ENCODE measurements at places on chromosomes 2 and 18.

DNA sequence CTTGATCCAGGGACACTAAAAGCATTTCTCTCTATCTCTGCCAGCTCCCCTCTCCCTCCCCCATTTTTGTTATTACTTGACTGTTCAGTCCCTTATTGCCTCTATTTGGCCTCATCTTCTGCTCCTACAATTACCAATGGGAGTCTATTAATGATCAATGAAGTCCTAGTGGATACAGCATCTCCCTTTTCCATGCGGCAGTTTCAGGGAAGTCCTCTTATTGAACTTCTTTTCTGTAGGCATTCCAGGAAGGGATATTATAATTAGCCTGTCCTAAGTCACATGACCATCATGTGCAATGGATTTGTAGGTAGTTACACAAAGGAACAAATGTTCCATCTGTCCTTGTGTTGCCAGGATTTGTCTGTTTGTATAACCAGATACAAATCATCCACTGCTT is 495.1 kb upstream of the CNTNAP5 start:
- DNase-seq: no peak

- DNase-seq: no peak
Measured at GRCh38 chr2:158507679-158508078, 50.9 kb downstream of the PKP4 start.

DNA sequence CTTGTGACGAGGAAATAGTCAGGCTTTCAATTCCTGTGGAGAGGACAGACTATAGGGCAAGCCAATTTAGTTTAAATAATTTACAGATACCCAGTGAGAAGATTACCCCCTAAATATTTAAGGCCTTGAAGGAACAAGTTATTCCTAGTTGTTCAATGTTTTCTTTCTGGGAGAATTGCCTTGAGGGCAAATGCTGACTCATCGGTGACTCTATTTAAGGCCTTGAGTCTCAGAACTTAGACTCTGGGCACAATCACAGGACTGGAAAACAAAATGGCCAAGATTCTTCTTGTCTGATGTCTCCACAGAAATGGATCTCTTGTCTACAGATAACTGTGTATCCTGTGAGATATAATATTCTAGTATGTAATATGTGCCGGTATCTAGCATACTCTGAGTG is 467.1 kb downstream of the SUCLG1 start:
- DNase-seq: no peak

DNA sequence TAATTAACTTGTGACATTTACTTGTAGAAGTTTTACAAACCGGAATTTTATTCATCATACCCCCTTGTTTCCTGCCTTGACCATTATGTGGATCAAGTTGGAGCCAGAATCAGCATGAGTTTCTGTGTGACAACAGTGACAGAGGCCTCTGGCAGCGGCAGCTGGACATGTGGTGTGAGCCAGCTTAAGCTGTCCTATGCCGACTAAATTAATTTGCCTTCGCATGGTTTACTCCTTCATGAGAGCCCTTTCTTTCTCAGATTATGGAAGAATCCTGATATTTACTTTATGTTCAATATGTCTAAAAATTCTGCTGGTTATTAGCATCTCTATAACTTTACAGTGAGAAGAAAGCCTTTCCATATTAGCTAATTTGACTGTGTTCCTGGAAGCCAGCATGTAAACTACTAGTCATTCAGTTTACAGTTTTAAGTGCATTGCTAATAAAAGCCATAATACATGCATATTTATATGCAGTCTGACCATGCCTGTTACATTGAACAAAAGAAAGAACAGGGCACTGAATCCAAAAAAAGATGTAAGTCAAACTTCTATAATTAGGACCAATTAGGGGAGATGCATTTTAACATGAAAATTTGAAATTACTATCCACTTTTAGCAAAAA is 495.8 kb upstream of the ACVR2A start:
- no peak for DNase-seq

DNA sequence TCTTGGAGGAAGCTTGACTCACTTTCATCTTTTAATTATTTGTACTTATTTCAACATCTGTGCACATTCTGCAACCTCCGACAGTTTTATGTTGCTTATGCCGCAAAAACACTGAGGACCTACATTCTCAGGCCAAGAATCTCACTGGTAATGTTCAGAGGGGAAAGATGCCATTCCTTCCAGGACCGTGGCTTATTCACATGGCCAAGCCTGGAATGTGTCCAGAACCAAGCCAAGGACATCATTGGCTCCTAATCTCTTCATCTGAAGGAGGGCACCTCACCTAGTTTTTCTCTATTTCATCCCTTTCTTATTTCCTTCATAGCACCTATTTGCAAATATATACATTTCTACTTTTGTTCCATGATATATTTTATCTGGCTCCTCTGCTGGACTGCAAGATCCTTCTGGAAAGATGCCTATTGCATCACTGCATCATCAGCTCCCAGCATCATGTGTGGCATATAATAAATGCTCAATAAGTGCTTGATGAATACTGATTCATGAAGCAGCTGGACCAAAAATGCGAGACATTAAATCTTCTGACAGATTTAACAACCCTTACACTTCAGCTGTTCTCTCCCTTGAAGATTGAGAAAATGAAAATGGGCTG is 377.1 kb downstream of the TNS1 start:
- DNase-seq: no peak

GRCh38 chr2:120791243-120791961 is 55.7 kb downstream of the GLI2 start:
- DNase-seq: no peak

GRCh38 chr2:150880986-150881385 is 380.7 kb downstream of the RBM43 start:
- DNase-seq: no peak

GRCh38 chr2:118056165-118056534 is 32.1 kb upstream of the INSIG2 start:
- no peak for DNase-seq

DNA sequence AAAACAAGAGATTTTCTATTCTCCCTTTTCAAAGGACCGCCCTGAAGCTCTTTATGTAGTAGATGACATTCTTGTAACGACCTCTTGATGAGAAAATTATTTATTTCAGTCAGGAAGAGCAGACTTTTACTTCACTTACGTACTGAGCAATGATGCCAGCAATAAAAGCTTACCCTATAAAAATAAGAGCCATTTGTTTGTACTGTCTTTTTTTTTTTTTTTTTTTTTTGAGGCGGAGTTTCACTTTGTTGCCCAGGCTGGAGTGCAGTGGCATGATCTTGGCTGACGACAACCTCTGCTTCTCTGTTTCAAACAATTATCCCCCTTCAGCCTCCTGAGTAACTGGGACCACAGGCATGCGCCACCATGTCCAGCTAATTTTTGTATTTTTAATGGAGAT is 39.2 kb downstream of the CRIM1 start:
- DNase-seq: no peak

DNA sequence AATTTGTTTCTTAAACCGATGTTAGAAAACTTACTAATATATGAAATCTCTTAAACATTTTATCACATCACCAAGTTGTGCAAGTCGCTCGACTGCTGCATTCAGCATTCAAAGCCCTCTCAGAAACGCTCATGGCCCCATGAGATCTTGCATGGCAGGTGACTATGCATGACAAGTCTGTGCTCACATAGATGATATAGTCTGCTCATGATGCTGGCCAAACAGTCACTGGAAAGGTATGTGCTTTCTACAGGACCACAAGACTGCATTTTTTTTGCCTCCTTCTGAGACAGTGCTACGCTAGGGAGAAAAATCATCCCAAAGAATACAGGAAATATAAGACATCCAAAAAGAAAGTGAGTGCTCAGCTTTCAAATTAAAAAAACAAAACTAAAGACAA is 98.3 kb upstream of the ZBTB14 start:
- DNase-seq: no peak

DNA sequence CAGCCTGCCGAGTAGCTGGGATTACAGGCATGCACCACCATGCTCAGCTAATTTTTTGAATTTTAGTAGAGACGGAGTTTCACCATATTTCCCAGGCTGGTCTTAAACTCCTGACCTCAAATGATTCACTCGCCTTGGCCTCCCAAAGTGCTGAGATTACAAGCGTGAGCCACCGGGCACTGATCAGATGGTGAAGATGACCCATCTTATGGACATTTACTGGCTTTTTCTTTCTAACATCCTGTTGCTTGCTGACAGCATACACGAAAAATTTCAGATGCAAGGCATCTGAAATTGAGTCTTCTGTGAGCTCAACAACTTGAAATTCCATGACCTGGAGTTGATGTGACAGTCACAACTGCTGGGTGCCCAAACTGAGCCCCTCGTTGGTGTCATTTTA is 859.5 kb upstream of the CNTNAP5 start:
- no peak for DNase-seq

DNA sequence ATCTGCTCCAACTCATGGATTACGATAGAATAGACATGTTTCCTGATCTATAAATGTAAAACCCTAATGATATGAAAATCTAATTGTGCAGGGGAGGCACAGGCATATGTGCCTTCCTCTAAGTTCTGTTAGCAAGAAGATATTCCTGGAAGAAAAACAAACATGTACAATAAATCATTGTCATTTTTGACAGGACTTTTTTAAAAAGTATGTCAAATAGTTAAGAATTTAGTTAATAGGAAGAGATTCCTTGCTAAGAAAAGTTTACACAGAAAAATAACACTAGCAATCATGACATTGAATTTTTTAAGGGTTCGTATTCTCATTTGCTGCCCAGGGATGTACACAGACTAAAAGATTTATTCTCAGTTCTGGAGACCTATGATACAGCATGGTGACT is 15.3 kb upstream of the CREB1 start:
- no peak for DNase-seq

DNA sequence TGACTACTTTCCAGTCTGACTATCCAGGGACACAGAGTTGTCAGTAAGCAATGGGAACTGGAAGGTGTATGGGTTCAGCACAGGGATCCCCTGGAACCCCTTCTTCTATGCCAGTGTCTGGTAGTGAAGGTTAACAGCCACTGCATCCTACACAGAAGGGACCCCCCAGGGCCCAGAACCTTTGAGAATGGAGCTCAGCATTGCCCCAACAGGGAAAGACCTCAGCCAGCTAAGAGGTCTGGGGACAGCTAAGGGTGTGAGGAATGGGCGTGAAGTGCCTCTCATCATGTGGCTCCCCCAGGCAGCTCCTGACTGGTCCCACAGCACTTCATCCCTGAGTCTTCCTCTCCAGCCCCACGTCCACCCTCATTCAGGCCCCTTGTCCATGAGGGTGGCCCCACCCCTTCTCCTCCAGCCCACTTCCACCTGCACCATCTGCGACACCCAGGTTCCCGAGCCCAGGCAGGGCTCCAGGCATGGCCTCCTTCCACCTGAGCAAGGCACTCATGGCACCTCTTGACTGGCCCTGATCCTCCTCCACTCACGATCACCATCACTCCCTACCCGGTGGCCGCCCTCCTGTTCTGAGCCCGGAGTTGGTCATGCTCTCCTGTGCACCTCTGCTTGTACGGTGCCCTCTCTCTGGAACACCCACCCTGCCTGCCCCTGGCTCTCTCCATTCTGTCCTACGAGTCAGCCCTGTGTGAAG is 77.1 kb downstream of the SFXN5 start:
- DNase-seq: no peak

- no peak for DNase-seq
Measured at GRCh38 chr18:75204269-75204731, 4.6 kb downstream of the PTGR3 start.

DNA sequence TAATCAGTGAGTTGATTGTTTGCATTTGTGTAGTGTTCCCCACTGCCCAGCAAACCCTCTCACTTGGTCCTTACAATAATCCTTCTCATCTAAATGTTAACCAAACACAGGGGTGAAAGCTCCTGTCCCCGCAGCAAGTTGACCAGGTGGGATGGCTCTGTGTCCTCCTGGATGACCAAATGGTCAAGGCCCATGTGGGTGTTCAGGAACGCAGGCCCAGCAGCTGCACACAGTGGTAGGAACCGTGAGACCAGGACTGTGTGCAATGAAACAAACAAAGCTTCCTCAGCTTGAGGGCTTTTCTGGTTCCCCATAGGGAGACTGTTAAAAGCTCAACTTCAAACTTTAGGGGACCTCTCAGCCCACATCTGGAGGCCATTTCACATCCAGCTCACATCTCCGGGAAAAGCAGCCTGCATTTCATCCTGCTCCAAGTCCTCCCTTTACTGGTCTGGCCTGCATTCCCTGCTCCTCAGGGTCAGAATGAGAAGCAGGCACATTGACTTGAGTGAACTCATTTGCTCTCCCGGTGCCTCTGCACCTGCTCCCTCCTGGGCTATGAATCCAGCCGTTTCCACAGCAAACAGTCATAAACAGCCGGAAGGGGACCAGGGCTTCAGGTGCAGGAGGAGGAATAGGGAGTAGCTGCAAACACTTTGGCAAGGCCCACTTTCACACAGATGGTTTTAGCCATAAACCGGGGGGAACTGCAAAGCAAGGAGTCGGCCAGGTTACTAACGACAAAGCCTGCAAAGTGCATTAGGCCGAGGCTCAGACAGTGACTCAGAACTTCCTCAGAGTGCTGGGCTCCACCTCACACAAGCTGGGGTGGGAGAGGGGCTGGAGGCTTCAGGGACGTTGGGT is 144.7 kb downstream of the CAPN13 start:
- no peak for DNase-seq

DNA sequence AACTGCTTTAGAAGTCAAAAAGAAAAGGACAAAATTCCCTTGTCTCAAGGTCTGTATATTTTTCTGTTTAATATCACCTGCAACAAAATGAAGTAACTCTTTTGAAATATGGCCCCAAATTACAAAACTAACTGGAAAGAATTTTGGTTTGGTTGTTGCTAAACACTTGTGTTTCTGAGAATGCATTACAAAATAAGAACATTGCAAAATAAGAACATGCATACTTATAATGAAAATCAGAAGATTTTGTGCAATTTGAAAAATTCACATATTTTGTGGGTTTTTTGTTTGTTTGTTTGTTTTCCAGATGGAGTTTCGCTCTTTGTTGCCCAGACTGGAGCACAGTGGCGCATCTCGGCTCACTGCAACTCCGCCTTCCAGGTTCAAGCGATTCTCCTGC is 21.8 kb downstream of the NDUFB3 start:
- DNase-seq: no peak

GRCh38 chr2:115807276-115807675 is 1364.8 kb downstream of the DPP10 start:
- DNase-seq: no peak

- no peak for DNase-seq
Measured at GRCh38 chr2:26579025-26579722, 62.0 kb downstream of the CIB4 start.

DNA sequence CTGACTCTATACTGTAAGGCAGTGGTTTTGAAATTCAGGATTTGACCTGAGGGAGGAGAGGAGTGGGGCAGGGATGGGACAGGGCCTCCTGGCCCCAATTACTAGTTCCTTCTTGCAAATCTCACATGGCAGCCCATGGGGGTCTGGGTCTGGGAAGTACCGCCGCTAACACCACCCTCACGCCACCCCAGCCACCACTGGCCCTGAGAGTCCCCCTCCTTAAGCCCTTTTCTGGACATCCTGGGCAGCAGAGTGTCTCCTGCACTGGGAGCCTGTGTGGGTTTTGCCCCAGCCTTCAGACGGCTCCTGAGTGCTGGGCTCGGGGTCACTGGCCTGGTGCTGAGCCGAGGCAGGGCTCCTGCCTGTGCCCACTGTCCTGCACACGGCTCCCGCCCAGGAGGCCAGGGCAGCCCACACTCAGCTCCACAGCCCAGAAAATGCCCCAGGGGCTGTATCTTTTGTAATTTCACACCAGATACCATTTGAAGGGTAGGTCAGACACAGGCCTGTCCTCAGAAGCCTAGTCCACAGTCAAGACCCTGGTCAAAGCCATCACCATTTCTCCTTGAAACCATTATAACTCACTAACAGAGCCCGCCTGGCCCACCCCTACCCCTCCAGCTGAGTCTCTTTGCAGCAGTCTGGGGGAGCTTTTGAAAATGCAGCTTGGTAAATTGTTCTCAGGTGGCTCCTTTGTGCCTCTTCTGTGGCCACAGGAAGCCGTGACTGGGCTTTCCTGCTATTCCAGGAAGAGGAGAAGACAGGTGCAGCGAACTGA is 55.1 kb downstream of the CYP27C1 start:
- no peak for DNase-seq

GRCh38 chr2:102050854-102051391 is 59.2 kb downstream of the IL1R2 start:
- no peak for DNase-seq

Measured in activated naive CD8-positive, alpha-beta T cell treated with anti-CD3 and anti-CD28 coated beads, Interleukin-2, amount 50 U/mL, for 24 hours (primary cell).